Activated T-cell treated with anti-CD3 and anti-CD28 coated beads for 24 hours (primary cell): ENCODE measurements at places on chromosomes 1 and 21.

GRCh38 chr1:17245816-17246325, 3.0 kb upstream of the PADI3 start:
- DNase-seq = no peak

GRCh38 chr1:17134724-17135123, 15.5 kb upstream of the PADI2 start:
- DNase-seq = no peak

DNA sequence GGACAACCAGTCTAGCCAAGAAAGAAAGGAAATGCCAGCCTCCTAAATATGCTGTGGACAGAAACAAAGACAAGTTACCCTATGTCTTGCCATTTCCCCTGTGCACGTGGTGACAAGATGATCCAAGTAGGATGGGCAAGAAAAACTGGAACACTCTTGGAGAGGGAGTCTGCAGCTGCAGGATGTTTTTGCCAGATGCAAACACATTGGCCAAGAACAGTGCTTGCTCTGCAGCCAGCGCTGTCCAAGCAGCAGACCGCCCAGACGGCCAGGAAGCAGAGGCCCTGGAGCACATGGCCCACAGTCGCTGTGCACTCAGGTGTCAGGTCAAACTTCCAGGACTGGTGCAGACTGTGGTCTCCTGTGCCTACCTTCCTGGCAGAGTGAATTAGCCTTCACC, 189.3 kb downstream of the SLC35F3 start:
- DNase-seq = no peak

GRCh38 chr1:229753764-229754551, 127.9 kb downstream of the URB2 start:
- no peak for DNase-seq

- no peak for DNase-seq
Observed at GRCh38 chr1:212528501-212528900, 80.1 kb upstream of the ATF3 start.

GRCh38 chr1:67853704-67854103, 20.4 kb upstream of the GNG12 start:
- DNase-seq = no peak
